ENCODE measurements at places on chromosomes 5 and 9.
A peak's percentile ranks its signal among the peaks of the same experiment; 100 is the strongest.

DNA sequence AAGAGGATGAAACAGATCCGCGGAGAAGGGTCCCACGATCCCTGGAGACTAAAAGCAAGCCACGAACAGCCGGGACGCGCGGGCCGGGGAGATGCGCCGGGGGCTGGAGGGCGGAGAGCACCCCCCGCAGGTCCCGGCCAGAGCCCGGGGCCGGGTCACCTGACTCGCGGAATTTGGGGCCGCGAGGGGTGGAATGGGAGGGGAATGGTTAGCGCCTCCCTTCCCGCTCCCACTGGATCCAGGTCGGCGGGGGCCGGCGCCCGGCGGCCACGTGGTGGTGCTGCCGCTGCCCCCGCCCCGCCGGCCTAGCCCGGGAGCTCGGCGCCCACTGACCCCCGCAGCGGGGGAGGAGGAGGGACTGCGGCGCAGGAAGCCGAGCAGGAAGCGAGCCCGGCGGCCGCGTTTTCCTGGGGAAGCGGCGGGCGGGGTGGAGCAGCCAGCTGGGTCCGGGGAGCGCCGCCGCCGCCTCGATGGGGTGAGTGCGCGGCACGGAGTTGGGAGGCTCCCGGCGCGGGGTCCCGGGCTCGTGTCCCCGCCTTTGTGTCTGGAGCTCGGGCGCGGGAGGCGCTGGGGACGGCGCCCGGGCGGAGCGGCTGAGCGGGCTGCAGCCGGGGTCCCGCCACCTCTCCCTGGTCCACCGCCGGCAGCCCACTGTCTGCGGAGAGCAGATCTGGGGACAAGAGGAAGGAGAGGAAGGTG lies at the start of gene RAI14:
TSS of gene RAI14 (plus strand) at position 328 of the 699 bp plus-strand sequence. CDS start 30,592 bp downstream, outside the sequence.
- no peak for DNase-seq

GRCh38 chr5:16064135-16064893 lies 115.3 kb downstream of the MARCHF11 start:
- DNase-seq = no peak

- no peak for DNase-seq
These were observed 16.9 kb downstream of the IRF1 start for GRCh38 chr5:132473668-132474067.

- no peak for DNase-seq
These were observed 84.8 kb downstream of the DAP start for GRCh38 chr5:10676224-10676623.

GRCh38 chr9:109118808-109119438 lies 824 bp downstream of the TMEM245 start:
- DNase-seq = no peak

GRCh38 chr9:16728137-16728508 lies 142.3 kb downstream of the BNC2 start:
- no peak for DNase-seq

DNA sequence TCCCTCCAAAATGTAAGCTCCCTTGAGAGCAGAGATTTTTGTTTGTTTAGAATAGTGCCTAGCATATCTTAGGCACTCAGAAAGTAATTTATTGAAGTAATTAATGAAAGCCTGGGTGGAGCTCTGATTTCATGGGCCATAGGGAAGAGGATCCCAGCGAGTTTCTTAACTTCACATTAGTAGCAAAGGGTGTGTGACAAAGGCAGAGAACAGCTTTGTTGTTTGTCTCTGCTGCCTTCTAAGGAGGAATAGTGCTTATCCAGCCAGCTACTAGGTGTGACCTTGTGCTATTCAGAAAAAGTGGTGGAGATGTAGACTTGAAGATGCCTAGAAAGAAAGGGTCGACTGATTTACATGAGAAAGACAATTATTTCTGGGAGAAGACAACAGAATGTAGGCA lies 149.0 kb downstream of the CD180 start:
- DNase-seq = no peak

DNA sequence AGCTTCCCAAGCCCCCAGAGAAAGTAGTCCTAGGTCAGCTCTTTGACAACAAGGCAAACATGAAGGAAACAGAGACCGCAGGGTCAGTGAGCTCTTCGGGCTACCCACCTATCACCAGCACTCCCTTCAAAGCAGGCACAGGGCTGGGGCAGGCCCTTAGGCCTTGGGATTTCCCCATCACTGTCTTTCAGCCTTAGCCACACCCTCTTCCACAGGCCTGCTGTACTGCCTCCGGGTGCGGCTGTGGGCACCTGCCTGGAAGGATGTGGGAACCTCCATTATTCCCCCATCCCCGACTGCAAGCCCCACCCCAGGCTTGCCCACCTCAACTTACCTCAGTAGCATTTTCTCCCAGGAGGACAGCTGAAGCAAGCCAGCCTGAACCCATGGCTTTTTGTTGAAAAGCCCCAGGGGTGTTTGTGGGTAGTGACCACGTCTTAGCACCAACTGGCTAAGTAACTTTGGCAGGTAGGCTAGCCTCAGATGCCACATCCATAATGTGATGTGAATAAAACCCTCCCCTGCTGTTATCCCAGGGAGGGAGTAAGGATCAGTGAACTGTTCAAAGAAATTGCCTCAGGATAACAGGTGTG lies 100.2 kb downstream of the PIK3R1 start:
- DNase-seq = peak; percentile 6

- DNase-seq = no peak
These were observed 59.6 kb downstream of the RASGRF2 start for GRCh38 chr5:81019748-81020147.

GRCh38 chr5:120240706-120241105 lies 223.4 kb upstream of the PRR16 start:
- no peak for DNase-seq

DNA sequence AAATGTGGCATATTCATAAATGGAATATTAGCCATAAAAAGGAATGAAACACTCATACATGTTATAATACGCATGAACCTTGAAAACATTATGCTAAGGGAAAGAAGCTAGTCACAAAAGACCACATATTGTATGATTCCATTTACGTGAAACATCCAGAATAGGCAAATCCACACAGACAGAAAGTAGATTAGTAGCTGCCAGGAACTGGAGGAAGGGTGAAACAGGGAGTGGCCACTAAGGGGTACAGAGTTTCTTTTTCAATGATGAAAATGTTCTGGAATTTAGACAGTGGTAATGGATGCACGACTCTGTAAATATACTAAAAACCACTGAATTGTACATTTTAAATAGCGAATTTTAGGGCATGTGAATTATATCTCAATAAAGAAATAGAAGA lies 39.4 kb downstream of the STRBP start:
- no peak for DNase-seq

DNA sequence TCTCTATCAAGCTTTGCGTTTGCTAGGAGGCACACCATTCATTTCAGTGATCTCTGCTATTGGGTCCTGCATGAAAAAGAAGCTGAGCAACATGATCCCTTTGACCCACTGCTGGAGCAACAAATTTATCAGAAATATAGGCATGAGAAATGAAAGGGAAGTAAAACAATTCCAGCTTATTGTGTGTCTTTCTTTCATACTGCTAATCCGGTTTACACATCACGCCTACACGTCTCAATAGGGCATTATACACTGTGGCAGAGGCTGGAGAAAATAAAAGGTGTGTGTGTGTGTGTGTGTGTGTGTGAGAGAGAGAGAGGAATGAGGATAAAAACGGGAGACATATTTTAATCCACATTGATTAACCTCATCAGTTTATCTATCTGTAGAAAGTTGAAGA lies 2.4 kb downstream of the PTCH1 start:
- no peak for DNase-seq

GRCh38 chr9:130835441-130836298 lies 616 bp downstream of the ABL1 start:
- no peak for DNase-seq

- DNase-seq = no peak
These were observed 16.3 kb upstream of the PRR16 start for GRCh38 chr5:120447706-120448239.

GRCh38 chr5:61578858-61579503 lies 246.9 kb downstream of the ZSWIM6 start:
- no peak for DNase-seq

DNA sequence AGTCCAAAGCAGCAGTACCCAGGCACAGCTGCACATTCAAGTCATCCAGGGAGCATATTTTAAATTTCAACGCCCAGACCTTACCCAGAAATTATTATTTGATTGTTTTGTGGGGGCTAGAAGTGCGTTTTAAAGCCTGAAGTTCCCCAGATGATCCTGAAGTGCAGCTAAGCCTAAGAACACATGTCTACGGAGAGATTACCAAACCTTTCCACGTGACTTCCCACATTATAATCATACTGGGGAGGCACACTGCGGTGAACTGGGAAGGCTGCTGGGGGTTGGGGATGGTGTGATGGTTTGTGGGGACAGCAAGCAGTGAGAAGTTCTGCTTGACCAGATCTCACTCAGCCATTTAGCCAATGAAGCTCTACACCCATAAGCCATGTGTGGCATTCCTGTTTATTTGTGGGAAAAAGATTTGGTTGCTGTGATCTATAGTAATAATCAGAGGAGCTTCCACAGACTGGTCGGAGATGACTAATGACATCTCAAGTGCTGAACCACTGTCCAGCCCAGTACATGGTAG lies 93.4 kb upstream of the CDH6 start:
- no peak for DNase-seq

GRCh38 chr5:318341-318897 lies 3.1 kb upstream of the AHRR start:
- DNase-seq = no peak

- no peak for DNase-seq
These were observed 93.2 kb upstream of the RAPGEF1 start for GRCh38 chr9:131833083-131833482.

DNA sequence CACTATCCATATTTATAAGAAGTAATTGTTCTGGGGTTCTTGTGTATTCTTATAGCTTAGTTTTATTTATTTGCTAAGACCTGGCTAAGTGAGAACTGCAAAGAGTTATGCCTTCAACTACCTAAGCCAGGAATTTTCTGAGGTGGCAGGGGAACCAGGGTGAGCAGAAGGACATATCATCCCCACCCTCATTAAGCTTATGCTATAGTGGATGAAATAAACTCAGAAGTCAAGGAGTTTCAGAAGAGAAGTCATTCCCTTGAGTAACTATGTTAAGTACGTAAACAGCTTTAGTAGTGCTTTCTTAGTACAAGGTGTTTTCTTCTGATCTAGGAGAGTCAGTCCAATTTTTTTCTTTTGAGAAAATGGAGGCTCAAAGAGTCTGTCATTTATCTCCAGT lies 41.7 kb downstream of the STK32A start:
- no peak for DNase-seq

DNA sequence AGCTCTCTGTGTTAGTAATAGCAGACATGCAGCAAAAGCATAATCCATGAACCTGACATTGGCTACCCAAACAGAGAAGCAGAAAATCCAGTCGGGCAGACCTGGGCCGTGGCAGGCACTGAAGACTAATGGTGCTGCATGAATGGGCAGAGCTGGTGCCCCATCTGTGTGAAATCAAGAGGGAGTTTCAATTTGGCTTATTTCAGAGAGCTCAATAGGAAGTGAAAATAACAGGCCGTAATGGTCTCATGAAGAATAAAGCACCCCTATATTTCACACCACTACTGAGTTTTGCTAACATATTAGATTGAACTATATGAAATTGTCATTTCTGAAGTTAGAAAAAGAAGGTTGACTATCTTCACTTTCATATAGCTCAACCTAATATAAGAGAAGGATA lies 149.7 kb downstream of the ENC1 start:
- DNase-seq = no peak

DNA sequence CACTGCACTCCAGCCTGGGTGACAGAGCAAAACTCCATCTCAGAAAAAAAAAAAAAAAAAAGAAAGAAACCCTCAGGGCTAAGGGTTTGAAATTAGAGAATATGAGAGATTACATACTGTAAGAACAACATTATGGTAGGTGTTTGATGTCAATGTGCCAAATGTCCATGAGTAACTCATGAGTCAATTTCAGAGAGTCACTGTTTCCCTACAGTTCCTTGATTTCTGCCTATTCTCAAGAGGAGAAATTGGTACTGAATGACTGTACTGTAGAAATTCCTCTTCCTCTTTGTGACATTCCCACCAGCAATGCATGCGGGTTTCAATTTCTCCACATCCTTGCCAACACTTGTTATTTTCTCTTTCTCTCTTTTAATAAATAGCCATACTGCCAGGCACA lies 35.2 kb downstream of the MARVELD2 start:
- DNase-seq = no peak

GRCh38 chr5:14503017-14503680 lies 78.4 kb upstream of the OTULINL start:
- no peak for DNase-seq

DNA sequence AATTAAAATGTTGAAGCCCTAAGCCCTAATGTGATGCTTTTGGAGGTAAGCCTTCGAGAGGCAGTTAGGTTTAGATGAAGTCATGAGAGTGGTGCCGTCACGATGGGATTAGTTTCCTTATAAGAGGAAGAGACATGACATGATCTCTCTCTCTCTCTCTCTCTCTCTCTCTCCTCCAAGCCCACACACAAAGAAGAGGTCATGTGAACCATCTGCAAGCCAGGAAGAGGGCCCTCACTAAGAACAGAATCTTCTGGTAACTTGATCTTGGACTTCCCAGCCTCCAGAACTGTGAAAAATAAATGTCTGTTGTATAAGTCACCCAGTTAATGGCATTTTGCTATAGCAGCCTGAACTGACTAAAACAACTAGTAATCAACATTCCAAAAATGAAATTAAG lies 175.5 kb downstream of the GNA14 start:
- DNase-seq = no peak

- no peak for DNase-seq
These were observed 202.2 kb upstream of the RPS23 start for GRCh38 chr5:82480331-82480730.

- DNase-seq = no peak
These were observed 372.5 kb downstream of the CAAP1 start for GRCh38 chr9:26520141-26520540.

GRCh38 chr5:24850926-24851486 lies 206.2 kb upstream of the CDH10 start:
- DNase-seq = no peak

DNA sequence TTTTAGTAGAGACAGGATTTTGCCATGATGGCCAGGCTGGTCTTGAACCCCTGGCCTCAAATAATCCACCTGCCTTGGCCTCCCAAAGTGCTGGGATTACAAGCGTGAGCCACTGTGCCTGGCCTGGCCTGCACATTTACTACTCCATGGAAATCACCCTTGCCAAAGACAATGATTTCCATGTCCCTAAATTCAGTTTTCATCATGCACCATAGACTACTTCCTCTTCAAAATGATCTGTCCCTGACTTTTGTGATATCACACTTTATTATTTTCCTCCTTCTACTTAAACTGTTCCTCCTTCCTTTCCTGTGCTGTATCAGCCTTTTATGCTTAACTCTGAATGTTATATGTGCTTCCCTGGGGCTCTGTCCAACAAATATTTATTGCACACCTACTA lies 20.3 kb downstream of the SLC28A3 start:
- DNase-seq = no peak

DNA sequence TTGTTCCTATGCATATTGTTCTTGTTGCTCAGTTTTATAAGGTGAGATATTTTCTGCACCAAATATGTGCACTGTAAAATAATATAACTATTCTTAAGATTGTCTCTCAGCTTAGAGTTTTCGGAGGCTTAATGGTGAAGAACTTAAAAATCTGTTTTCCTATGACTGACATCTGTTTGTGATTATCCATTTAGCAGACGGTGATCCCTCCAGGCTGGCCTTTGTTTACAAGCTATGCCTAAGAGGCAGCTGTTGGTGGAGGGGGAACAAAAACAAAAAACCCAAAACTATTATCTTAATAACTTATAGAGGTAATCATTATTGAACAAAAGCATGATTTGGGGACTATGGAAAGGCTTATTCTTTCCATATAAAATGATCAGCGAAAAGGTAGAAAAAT lies 658 bp downstream of the PDCD1LG2 start:
- DNase-seq = no peak

GRCh38 chr9:21674894-21675293 lies 127.5 kb upstream of the MTAP start:
- no peak for DNase-seq

- DNase-seq = no peak
These were observed 45.2 kb upstream of the NEK6 start for GRCh38 chr9:124212381-124213050.

All from activated T-helper 1 cell treated with anti-CD3 and anti-CD28 coated beads, Interleukin-2, amount 50 U/mL, for 16 hours (primary cell).